ENCODE measurements at places on chromosomes 2 and 18. TPM values are rescaled to one million over a fixed set of nuclear protein-coding genes. Genes with fewer than 3 reads are reported as not detected.

GRCh38 chr2:29766191-29766590 lies 155.2 kb downstream of the ALK start:
- no peak for DNase-seq

Gene KCNJ13
- total RNA-seq, result not detected

Gene SRD5A2
- not detected for total RNA-seq

Gene UGT1A10
- 0.99 TPM for total RNA-seq

Gene MYO5B
- 18.2 TPM for total RNA-seq

Measured in body of pancreas (tissue), 4 donors.